NT2/D1 (cell line): ENCODE measurements at places on chromosomes 5 and 9.
A peak's percentile ranks its signal among the peaks of the same experiment; 100 is the strongest.

GRCh38 chr9:130137081-130137640 lies 35.0 kb upstream of the NCS1 start:
- DNase-seq = no peak

DNA sequence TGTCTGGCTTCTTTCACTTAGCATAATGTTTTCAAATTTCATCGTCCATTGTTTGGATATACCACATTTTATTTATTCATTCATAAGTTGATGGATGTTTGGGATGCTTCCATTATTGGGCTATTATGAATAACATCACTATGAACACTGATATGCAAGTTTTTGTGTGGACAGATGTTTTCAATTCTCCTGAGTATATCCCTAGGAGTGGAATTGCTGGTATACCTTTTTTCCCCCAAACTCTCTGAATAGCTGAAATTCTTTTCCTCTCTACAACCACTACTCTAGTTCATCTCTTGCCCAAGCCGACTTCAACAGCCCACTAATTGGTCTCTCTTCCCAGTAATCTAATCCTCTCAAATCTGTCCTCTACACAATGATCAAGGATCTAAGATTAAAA lies 4.7 kb upstream of the ZFR start:
- DNase-seq = no peak

DNA sequence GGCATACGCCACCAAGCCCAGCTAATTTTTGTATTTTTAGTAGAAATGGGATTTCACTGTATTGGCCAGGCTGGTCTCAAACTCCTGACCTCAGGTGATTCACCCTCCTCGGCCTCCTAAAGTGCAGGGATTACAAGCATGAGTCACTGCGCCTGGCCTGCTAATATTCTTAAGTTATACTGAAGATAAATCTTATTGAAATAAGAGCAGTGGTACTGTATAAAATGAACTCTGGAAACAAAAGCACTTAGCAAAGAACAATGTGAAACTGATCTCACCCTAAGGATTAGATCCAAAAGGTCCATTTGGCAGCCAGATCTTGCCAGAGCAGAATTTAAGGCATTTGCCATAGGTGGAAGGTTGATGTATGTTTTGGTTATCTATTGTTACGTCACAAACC lies 27.1 kb downstream of the CYSTM1 start:
- DNase-seq = no peak

DNA sequence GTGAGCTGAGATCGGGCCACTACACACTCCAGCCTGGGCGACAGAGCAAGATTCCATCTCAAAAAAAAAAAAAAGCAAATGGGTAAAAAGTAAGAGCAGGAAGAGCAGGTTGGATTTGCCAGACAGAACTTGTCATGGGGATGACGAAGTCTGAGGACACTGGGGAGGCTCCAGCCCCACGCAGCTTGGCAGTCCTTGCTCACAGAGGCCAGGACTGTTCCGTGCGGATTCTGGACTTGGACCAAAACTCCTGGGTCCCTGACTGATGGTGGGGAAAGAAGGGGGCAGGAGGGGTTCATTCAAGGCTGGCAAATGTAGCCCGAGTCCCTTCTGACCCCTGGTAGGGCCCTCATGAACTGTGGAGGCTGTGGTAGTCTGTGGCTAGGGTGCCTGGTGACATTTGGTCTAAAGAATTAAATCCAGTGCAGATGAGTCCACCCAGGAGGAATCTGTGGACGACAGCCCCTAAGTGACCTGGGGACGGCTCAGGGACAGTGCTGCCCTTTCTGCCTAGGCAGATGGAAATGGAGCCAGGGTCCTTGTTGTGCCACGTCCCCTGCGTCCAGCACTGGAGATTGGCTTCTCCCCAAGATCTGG lies 3.1 kb downstream of the FGD3 start:
- DNase-seq = no peak

- DNase-seq = no peak
Observed at GRCh38 chr9:98108531-98109031, 10.4 kb downstream of the TRIM14 start.

DNA sequence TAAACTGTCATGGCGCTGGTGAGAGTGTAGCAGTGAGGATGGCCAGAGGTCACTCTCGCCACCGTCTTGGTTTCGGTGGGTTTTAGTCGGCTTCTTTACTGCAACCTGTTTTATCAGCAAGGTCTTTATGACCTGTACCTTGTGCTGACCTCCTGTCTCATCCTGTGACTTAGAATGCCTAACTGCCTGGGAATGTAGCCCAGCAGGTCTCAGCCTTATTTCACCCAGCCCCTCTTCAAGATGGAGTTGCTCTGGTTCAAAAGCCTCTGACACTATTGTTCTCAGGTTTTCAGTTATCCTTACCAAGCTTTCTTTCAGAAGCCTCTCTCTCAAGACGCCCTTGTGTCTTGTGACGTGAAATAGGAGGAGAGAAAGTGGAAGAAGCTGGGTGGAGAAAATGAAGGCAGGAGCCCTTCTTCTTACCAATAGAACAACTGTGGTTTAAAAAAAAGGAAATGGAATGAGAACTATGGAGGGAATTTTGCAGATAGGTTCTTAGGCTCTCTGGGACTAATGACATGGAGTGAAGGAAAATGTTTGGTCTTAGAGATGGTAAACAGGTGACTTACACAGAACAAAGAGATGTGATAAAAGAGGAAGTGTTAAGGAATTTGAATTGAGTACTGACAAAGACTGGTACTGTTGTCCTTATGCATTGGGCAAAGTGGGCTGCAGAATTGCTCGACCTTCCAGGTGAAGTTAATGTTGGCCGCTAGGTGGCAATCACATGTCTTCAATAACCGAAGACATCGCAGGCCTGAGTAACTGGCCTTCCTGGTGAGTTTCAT lies 133.3 kb upstream of the RAI14 start:
- DNase-seq = peak; percentile 91

- no peak for DNase-seq
Observed at GRCh38 chr9:98185611-98186171, 6.7 kb downstream of the CORO2A start.

GRCh38 chr9:126704892-126705766 lies 91.4 kb downstream of the LMX1B start:
- DNase-seq = peak; percentile 74

DNA sequence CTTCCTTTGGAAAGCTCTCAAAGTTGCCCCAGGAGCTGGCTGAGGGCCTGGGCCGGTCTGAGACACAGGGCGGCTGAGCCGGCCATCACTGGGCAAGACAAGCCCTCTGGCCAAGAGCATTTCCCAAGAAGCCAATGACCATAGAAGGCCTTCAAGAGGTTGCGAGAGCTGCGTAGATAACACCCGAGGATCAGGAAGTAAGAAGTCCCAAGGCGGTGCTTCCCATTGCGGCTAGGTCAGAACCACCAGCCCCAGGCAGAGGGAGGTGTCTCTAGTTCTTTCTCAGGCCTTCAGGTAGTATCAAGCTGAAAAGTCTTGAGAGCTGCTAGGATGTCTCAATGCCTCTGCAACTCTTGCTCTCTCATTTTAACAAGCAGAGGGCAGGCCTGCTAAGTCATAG lies 54.0 kb upstream of the C5orf58 start:
- no peak for DNase-seq

DNA sequence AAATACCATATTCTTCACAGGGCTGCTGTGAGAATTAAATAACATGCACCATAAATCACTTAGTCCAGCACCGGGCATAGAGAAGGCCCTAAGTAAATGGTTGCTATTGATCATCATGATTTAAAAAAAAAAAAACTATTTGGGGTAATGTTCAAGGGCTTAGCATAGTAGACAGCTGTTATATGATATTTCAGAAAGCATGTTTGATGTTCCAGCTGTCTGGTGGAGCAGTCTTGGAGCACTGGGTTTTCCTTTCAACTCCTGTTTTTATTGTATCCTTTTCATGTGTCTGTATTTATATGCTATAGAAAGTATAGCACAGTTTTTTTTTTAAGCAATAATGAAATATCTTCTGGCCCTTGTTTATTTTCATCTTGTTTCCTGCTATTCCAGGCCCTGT lies 28.0 kb upstream of the TOMM5 start:
- no peak for DNase-seq

GRCh38 chr9:121822093-121823085 lies 171.0 kb downstream of the DAB2IP start:
- DNase-seq = no peak

DNA sequence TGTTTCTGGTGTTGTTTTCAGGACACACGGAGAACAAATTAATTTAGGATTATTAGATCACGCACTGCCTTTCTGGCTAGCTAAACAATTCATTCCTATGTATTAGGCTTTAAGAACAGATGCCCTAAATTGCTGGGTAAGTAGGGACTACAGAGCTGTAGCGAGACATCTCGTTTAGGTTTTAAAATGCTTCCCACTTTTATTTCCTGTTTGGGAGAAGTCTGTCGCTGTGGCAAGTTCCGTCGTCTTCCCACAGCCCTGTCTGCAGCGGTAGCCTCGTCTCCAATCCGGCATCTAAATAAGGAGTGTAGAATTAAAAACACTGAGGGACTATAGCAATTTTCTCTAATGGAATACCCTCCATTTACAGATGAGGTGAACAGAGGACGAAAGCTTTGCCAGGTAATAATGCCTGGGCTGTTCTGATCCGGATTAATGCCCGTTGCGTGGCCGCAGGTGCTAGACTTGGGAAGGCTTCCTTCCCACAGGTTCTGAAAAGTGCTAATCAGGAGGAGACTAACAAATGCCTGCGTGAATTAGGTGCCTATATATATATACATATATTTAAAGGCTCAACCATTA lies 1.3 kb upstream of the TRIM36 start:
- DNase-seq = no peak

- DNase-seq = no peak
Observed at GRCh38 chr9:30967476-30967875, 1417.0 kb upstream of the ACO1 start.

DNA sequence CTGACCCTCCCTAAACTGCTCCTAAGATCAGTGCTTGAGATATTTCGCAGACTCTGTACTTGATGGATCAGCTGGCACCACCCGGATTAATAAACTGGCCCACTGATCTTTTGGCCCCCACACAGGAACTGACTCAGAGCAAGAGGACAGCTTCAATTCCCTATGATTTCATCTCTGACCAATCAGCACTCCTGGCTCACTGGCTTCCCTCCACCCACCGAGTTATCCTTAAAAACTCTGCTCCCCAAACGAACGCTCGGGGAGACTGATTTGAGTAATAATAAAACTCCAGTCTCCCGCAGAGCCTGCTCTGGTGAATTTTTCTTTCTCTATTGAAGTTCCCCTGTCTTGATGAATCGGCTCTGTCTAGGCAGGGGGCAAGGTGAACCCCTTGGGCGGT lies 36.5 kb upstream of the CD180 start:
- no peak for DNase-seq
